ENCODE measurements at places on chromosomes 3 and 15.

DNA sequence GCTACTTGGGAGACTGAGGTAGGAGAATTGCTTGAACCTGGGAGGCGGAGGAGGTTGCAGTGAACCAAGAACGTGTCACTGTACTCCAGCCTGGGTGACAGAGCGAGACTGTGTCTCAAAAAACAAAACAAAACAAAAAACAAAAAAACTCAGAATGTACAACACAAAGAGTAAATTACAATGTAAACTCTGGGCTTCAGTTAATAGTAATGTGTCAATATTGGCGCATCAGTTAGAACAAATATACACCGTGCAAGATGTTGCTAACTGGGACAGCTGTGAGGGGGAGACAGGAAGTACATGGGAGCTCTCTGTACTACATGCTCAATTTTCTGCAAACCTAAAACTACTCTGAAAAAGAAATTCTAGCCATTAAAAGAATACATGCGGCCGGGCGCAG lies 23.5 kb upstream of the TRPM1 start:
- no peak for DNase-seq

GRCh38 chr3:73461547-73461946 lies 163.2 kb downstream of the PDZRN3 start:
- no peak for DNase-seq

DNA sequence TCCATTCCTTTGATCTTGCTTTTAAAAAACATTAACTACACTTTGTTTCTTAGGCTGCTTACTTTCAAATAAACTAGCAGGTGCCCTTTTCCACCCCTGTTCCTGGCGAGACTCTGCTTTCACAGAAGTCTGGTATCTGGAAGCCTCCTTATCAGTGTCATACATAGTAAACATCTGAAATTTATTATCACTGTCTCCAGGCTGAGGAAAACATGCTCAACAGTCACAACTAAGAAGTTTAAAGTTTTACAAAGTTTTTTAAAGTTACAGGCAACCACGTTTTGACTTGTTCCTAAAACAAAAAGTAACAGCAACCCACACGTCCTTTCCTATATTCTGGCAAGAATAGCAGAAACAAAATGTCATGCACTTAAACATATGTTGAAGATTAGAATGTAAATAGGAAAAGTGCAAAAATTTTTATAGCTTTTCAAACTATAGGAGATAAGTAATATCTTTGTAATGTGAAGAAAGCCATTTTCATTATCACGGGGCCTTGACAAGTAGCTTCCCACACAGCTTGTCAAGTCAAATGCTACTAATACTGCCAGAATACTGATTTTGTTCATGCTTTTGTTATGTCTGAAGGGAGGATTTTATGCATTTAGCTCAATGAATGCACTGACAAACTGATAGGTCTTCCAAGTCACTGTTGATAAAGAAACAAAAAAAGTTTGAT lies 275.2 kb upstream of the KCNMB2 start:
- no peak for DNase-seq

GRCh38 chr15:29454506-29454905 lies 184.9 kb upstream of the NSMCE3 start:
- no peak for DNase-seq

GRCh38 chr3:49273825-49274532 lies 3.1 kb downstream of the C3orf62 start:
- no peak for DNase-seq

GRCh38 chr3:98376631-98377030 lies 13.8 kb upstream of the OR5K3 start:
- DNase-seq = no peak

DNA sequence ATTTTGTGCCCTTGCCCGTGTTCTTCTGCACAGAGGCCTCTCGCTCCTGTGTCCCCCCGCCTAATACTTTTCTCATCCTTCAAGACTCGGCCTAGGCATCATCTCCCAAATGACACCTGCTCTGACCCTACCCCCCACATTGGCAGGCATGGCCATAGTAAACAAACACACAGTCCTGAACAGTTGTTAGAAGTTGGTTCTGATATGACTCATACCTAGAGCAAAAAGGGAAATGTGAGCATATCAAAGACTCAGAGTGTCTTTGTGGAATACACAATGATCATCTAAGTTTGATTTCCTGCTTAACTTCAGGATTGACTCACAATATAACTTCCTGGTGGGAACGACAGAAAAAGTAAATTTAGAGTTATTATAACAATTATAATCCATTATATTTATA lies 120.5 kb downstream of the POLR2M start:
- no peak for DNase-seq

DNA sequence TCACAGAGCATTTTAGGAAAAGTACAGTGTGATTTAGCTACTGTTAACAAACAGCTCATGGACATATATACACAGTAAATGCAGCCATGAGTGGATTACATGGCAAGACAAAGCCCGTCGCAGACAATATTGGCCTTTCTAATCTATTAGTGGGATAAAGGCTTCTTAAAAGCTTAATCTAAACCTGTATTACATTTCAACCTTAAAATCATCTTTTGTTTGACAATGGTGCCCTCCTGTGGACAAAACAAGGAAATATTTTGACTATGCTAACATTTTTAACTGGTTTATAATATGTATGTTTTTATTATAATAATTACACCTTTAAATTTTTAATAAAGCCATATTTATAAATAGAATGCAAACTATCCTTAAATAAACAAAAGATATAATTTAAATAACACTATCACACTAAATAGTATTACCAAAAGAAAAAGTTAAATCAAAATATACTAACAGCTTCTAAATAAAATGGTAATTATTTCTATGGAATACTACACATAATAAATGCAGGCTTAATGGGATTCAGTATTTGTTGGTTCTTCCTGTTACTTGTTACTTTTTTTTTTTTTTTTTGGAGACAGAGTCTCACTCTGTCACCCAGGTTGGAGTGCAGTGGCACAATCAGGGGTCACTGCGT lies 38.6 kb downstream of the TAFA4 start:
- DNase-seq = no peak

- DNase-seq = no peak
Measured at GRCh38 chr15:52392008-52392687, 96.5 kb upstream of the MYO5C start.

DNA sequence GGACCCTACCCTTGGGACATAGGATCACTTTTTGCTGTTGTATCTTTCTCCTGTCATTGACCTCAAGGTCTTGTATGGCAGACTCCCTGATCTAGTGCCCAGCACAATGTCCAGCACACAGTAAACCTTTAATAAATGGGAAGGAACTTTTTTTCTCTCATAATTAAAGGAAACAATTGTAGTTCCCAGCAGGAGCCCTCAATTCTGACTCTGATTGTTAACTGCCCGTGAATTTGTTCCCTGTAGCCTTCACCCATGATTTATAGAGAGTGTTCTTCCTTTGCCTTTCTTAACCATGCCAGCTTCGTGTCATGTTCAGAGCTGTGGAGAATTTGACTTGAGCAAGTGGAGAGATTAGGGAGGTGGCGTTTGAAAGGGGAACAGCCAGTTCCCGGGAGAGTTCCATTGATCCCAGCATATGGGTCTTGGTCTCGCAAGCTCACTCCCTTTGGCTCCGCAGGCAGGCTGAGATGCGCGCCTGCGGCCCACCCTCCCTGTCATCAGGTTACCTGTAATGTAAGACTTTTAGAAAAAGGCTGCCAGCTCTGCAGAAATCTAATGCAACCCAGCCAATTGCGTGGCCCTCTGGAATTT lies 182.6 kb downstream of the TP63 start:
- DNase-seq = no peak

DNA sequence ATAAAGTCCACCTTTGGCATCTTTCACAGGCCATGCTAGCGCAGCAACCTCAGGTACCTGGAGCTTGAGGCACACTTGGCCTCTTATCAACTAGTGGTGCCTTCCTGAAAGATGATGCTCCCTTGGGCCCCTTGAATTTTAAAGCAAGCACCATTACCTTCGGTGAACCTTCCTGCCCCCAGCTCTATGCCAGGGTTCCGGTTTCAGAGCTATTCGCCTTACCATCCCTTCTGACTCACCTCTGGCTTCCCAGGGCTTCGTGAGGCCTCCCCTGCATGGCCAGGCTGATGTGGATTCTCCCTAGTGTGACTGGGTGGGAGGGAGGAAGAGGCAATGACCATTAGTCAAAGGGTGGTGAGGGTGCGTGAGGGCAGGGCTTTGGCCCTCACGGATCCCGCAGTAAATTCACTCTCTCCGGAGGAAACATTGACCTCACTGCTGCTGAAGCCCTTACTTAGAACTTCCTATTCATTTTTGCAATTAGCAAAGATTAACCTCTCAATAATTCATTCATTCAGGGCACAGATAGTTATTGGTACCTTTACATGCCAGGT lies 16.3 kb downstream of the BHLHE40 start:
- DNase-seq = no peak

GRCh38 chr3:80889535-80889934 lies 871.9 kb downstream of the GBE1 start:
- DNase-seq = no peak

DNA sequence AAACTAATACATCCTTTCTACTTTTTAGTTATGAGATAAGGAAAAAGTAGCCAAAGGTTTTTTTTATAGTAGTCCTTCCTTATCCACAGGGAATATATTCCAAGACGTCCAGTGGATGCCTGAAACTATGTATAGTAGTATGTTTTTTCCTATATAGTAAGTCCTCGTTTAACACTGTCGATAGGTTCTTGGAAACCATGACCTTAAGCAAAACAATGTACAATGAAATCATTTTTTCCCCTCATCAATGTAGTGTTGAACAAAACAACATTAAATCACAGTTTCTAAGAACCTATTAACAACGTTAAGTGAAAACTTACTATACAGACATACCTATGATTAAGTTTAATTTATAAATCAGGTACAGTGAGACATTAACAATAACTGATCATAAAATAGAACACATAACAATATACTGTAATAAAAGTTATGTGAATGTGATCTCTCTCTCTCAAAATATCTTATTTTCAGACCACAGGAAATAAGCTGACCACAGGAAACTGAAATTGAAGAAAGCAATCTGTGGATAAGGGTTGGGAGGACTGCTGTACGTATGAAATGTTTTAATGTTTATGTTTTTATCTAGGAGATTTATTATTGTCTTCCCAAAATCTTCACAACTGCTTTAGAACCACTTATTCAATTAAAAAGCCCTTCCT lies 20.6 kb downstream of the COPS2 start:
- no peak for DNase-seq

DNA sequence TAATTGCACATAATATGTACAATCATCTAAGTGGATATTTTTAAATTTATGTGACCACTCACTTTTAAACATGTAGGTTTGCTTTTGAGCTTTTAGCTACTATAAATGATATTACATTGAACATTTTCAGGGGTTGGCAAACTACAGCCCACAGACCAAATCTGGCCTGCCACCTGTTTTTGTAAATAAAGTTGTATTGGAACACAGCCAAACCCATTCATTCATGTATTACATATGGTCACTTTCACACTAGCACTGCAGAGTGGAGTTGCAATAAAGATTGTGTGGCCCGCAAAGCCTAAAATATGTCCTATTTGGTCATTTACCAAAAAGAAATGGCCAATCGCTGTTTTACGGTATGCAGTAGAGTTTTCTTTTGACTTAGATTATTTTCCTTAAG lies 21.2 kb downstream of the CMTM7 start:
- no peak for DNase-seq

- DNase-seq = no peak
Measured at GRCh38 chr3:58198804-58199203, 12.0 kb downstream of the DNASE1L3 start.

DNA sequence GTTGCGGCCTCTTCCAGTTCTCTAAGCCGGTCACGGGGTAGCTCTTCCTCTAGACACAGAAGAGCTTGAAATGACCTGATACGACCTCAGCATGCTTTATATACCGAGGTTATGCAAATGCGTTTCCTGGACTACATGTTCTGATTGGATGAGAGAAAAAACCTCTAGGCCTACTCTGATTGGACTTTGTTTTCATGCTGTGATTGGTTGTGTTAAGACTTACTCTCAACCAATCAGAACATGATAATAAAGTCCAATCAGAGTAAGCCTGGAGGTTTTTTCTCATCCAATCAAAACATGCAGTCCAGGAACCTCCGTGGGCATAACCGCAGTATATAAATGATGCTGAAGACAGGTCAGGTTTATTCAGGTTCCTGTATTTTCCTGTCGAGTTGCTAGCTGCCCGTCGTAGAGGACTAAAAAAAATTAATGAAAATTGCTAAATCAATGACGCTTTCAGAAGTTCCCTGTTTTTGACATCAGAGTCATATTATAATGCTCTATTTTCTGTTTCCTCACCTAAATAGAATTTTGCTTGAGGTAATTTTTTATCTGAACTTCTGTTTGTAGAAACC lies 177.4 kb downstream of the POTEB3 start:
- no peak for DNase-seq

- DNase-seq = no peak
Measured at GRCh38 chr15:35696767-35697231, 150.8 kb upstream of the DPH6 start.

Data from stimulated activated naive CD4-positive, alpha-beta T cell treated with Interleukin-2 at 50 U/mL for 16 hours (primary cell).